ENCODE measurements at places on chromosomes 7 and 10.

GRCh38 chr10:71648254-71648932 lies 71.2 kb downstream of the C10orf105 start:
- no peak for DNase-seq

DNA sequence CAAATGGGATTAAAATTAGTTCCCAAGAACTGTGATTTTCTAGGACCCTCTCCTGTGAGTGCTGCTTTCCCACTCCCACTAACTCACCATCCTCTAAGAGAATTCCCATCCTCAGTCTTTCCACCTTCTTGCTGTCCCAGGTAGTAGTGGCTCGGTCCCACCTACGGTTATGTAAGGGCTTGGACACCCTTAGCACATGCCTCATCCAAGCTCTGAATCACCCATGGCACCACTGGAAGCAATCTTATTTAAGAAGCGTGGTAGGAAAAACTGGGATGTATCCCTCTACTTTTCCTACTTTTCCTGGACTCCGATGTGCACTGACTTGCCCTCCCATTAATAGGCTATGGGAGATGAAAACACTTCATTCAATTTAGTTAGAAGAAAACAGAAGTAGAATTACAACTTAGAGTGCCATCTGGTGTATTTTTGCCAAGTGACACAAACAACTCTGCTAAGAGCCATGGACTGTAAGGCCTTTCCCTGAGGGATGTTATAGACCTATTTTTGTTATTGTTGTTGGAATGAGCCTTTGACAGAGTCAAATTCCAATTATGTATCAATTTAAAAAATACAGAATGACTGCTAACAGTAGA lies 13.7 kb upstream of the ANKRD22 start:
- DNase-seq, result no peak

GRCh38 chr10:4639960-4640359 lies 186.0 kb upstream of the AKR1E2 start:
- no peak for DNase-seq

DNA sequence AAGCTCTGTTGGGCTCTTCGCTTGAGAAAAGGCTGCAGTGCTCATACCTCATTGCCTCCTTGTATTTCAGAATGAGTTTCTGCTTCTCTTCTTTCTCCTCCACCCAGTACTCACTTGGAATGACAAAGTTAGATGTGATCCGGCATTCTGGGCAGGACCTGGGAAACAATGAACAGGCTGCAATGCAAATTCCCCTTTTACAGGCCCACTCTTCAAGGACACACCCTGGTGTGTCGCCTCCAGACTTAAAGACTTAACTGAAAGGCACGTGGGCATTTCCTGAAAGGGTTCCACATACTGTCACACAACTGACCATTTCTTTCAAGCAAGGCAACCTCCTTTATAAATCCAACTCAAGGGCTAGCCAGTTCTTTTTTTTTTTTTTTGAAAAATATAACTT lies 23.6 kb downstream of the MKRN1 start:
- no peak for DNase-seq

DNA sequence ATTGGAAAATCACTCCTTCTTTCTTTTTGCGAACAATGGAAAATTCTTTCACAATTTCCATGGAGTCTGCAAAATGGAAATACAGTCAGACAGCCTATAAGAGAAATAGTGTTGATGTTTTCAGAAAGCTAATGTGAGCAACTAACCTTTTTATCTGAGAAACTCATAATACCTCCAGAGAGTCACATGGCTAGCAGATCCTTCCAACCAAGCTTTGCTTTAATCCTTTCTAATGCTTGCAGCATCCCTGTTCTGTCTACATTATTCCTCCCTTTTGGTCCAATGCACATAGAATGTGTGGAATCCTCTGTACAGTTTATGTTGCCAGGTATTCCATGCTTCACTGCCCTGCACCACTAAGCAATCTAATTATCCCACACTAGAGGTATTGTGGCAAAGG lies 717.5 kb upstream of the LRRN3 start:
- no peak for DNase-seq

DNA sequence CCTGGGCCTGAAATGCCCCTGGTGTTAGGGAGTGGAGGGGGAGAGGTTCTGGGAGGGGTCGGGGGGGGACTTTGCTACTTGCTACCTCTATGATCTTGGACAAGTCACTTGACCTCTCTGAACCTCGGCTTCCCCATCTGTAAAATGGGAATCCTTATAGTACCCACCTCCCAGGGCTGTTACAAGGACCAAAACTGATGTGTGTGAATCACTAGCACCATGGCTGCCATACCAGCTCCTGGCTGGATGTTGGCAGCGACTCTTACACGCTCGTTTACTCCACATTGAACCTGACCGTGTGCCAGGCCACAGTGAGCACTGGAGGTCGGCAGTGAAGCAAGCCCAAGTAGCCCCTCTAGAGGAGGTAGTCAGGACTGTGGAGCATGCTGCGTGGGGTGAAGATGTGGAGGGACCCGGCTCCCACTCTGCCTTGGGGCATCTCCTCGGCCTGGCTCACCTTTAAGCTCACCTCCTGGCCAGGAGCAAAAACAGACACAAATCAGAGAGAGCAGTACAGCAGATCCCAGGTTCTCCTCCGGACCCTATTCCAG lies 28.9 kb downstream of the PPIF start:
- no peak for DNase-seq

GRCh38 chr7:15684871-15685270 lies 1.6 kb downstream of the MEOX2 start:
- DNase-seq, result no peak

- no peak for DNase-seq
Measured at GRCh38 chr10:83119346-83119745, 1020.0 kb upstream of the GHITM start.

GRCh38 chr10:72943498-72944234 lies 10.9 kb downstream of the PLA2G12B start:
- no peak for DNase-seq

GRCh38 chr10:75977139-75977538 lies 545.7 kb downstream of the LRMDA start:
- DNase-seq, result no peak

DNA sequence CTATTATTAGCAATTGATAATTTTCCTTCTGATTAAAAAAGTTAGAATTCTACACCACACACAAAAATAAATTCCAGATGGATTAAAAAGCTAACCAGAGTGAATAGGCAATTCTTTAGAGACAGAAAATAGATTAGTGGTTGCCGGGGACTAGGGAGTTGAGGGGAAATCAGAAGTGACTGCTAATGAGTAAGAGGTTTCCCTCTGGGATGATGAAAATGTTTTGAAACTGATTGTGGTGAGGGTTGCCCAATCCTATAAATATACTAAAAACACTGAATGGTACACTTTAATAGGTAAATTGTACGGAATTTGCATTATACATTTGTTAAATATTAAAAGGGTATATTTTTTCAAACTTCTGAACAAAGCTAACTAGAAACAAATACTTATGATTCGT lies 214.9 kb downstream of the GPAM start:
- DNase-seq, result no peak

GRCh38 chr7:63023182-63023787 lies 975.4 kb upstream of the ZNF722 start:
- DNase-seq, result no peak

Measured in stimulated activated CD4-positive, alpha-beta T cell treated with anti-CD3 and anti-CD28 coated beads, TNF-alpha, amount 100 ng/mL, for 24 hours (primary cell).